ENCODE measurements at places on chromosomes 1 and 21.
A peak's percentile ranks its signal among the peaks of the same experiment; 100 is the strongest.

- no peak for DNase-seq
Observed at GRCh38 chr1:162022626-162023025, 1.0 kb downstream of the OLFML2B start.

GRCh38 chr1:234769284-234769985 lies 159.5 kb upstream of the IRF2BP2 start:
- DNase-seq: no peak

- no peak for DNase-seq
Observed at GRCh38 chr1:232560940-232561339, 69.0 kb downstream of the SIPA1L2 start.

- peak; percentile 27 for DNase-seq
Observed at GRCh38 chr1:92784021-92784638, 778 bp downstream of the EVI5 start.

DNA sequence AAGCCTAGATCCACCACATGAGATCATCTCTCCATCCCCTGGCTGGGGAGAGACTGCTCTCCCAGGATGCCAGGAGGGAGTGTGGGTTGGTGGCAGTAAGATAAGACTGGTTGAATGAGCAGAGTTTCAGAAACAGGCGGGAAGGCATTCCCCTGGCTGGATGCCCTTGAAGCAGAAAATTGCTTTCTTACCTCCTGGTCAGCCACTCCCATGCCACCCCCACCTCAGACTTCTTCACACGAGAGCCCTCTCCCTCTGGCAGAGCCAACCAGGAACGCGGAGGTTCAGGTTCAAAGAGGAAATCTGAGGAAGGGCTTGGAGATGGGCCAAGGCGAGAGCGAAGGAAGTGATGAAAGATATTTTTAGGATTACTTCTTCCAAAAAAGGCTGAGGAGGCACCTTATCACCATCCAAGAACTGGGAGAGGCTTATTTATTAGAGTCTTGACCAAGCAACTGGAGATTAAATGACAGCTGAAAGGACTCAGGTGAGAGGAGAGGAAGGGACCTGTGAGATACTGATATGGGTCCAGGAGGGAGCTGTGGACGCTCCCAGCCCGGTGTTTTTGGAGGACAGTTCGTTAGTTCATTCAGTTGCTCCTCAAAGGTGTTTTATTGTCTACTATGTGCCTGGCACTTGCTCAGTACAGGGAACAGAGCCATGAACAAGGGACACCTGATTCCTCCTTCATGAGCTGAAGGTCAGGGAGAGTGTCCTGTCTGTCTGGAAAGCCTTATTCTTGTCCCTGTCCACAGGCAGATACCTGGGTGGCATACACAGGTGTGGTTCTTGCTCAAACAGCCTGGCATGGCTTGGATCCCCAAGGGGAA lies 18.9 kb upstream of the SLC26A9 start:
- no peak for DNase-seq

- DNase-seq: peak; percentile 83
Observed at GRCh38 chr1:16905110-16905867, 9.5 kb downstream of the RNU1-2 start.

GRCh38 chr1:159795534-159795933 lies 6.6 kb upstream of the FCRL6 start:
- DNase-seq: no peak

- no peak for DNase-seq
Observed at GRCh38 chr1:84603941-84604830, 29.9 kb upstream of the CTBS start.

DNA sequence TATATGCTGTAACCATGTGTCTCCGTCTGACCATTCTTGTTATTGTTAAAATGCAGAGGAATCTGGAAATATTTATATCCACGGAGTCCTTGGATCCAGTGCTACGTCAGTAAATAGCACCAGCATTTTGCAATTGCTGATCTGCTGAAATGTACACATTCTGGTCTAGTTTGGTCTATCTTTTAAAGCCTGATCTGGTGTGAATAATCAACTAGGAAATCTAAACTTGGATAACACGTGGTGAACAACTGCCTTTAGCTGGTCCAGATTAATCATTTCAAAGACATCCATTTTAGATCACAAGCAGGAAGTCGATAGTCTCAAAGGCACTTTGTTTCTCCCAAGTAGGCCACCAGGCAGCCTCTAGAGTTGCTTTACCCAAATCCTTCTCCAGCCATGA lies 32.6 kb downstream of the PDPN start:
- DNase-seq: no peak

Measured in midbrain (tissue), 1 donor.